ENCODE measurements at places on chromosomes 12 and 14. TPM values are rescaled to one million over a fixed set of nuclear protein-coding genes. Genes with fewer than 3 reads are reported as not detected.

GRCh38 chr14:75281654-75282019 is 3.0 kb downstream of the FOS start:
- DNase-seq: no peak

DNA sequence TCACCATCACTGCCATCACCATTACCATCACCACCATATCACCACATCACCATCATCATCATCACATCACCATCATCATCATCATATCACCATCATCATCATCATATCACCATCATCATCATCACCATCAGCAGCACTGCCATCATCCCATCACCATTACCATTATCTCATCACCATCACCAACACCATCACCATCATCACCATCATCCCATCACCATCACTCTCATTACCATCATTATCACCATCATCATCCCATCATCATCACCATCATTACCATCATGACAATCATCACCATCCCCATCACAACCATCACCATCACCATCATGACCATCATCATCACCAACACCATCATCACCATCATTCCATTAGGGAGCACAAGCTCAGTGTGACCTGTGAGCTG is 318.0 kb downstream of the ADGRD1 start:
- no peak for DNase-seq

Gene SLC5A8
- total RNA-seq: 0.31 TPM

Gene DENND5B
- total RNA-seq: 60.4 TPM

Gene TMEM132C
- total RNA-seq: 5.5 TPM

Gene INHBE
- total RNA-seq: 0.24 TPM
